ENCODE measurements at places on chromosomes 11 and 22. TPM values are rescaled to one million over a fixed set of nuclear protein-coding genes. Genes with fewer than 3 reads are reported as not detected.

DNA sequence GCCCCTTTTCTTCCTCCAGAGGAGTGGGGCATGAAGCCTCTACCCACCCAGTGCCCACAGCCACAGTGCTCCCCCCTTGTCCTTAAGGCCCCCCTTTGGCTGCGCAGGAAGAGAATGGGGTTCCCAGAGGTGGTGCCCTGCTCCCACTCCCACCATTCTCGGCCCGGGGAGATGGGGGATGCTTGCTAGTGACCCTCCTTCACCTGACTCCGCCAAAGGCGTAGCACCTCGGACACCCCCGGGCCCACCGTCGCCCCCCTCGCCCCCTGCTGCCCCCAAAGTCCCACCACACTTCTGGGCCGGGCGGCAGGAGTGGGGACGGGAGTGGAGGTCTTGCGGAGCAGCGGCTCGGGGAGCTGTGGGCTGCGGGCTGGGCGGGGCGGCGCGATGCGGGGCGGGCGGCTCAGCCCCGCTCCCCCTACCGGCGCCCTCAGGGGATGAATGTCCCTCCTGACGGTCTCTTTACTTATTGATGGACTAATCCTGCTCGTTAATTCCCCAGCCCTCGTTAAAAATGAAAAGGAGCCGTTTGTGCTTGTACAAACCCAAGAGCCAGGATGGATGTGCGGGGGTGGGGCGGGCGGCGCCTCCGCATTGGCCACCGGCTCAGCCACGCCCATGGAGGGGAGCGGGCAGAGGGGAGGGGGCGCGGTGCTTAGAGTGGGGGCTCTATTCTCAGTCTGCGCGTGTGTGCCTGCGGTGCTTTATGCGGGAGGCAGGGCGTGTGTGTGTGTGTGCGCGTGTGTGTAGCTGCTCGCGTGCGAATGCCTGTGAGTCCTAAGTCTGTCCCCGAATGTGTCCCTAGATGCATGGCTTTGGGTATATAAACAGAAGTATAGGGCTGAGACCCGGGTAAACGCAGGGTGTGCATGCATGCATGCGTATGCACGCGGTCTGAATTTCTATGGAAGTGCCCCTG, 25.6 kb downstream of the SYT7 start:
- no peak overlapping the region for H3K27ac ChIP-seq
- no peak overlapping the region for H3K4me3 ChIP-seq
- no peak for DNase-seq
- no peaks in the 10 kb centered on the region for H3K36me3 ChIP-seq
- no peaks in the 10 kb centered on the region for H3K27me3 ChIP-seq

DNA sequence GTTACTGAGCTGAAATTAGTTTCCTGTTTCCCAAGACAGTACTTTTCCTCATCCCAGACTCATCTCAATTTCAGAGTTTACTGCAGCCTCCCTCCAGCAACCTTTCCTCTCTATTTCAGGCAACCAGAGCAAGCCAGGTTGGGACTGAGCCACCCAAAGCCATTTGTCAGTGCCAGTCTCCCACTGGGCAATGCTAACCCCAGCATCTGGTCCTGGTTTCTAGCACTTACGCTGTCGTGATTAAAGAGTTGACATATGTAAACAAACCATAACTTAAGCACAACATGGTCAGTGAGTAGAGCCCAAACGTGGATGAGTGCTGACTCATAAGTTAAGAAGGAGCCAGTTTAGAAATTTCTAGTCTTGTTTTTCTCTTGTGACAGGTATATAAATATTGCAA, 119.6 kb upstream of the BLID start:
- H3K27ac ChIP-seq, result no peak overlapping the region
- no peaks in the 10 kb centered on the region for H3K36me3 ChIP-seq
- no peak for DNase-seq
- H3K4me3 ChIP-seq, result no peak overlapping the region

DNA sequence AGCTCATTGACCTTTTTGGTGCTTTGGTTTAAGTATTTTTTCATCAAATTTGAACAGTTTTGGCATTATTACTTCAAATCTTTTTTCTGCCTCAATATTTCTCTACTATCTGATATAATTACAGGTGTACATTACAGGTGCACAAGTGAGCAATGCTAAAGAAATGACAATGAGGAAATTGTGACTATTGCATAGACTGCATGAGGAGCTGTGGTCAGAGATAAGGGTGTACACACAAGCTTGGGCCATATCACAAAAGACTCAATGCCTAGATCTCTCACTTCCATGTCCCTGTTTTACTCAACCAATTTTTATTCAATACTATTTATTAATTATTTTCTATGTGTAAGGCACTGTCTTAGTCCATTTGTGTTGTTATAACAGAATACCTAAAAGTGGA, 251.0 kb upstream of the UBASH3B start:
- no peak overlapping the region for H3K27ac ChIP-seq
- no peaks in the 10 kb centered on the region for H3K27me3 ChIP-seq
- no peak overlapping the region for H3K4me3 ChIP-seq

DNA sequence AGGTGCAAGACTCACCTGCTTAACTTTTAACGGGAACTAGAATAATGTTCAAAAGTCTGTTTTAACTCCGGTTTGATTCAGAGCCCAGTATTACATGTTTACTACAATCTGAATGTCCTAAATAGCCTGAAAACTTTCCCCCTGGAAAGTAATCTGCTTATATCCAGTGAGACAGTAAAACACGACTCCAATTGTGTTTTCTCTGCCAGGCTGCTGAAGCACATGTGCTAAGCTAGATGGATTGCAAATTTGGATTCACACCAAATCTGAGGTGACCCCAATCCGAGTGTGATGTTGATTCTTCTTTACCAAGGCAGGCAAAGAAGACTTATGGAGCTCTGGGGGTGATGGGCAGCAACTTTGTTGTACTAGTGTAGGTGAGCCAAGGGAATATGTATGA, 158.7 kb upstream of the PDGFD start:
- H3K36me3 ChIP-seq, result no peaks in the 10 kb centered on the region
- no peak for DNase-seq
- H3K27me3 ChIP-seq, result no peaks in the 10 kb centered on the region
- no peaks in the 10 kb centered on the region for H3K4me1 ChIP-seq
- no peak overlapping the region for H3K27ac ChIP-seq
- H3K4me3 ChIP-seq, result no peak overlapping the region

Gene PARVG
- 36.4 TPM for polyA plus RNA-seq
